ENCODE measurements at places on chromosomes 2 and 18. TPM values are rescaled to one million over a fixed set of nuclear protein-coding genes. Genes with fewer than 3 reads are reported as not detected.

GRCh38 chr2:17133052-17133671, 385.1 kb downstream of the RAD51AP2 start:
- no peak for DNase-seq

Gene PLGLB2
- not detected for total RNA-seq

- no peak for DNase-seq
Observed at GRCh38 chr2:143361346-143361745, 232.1 kb downstream of the ARHGAP15 start.

Gene INPP5D
- total RNA-seq: 14.2 TPM
